CD4-positive, alpha-beta T cell treated with Interleukin-17A for 4 hours (primary cell): ENCODE measurements at places on chromosomes 4 and X.

DNA sequence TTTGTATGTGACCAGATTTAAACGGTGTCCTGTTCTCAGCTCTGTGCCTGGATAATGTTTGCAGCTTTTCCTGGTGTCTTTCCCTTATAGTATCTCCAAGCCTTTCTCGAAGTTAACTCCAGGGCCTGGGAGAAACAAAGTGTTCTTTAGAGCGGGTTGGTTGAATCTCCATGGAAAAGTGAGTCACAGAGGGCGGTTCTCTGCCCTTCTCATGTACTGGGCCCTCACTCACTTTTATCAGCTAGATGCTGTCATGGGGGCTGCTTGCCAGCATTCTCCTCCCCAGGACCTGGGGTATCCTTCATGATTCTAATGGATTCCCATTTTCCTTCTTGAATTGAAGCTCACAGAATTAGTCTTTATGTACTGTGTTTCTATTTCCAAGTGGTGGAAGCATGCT lies 46.1 kb upstream of the MAGEC2 start:
- no peak for DNase-seq

- DNase-seq = no peak
Measured at GRCh38 chrX:40022421-40022820, 75.3 kb downstream of the BCOR start.

DNA sequence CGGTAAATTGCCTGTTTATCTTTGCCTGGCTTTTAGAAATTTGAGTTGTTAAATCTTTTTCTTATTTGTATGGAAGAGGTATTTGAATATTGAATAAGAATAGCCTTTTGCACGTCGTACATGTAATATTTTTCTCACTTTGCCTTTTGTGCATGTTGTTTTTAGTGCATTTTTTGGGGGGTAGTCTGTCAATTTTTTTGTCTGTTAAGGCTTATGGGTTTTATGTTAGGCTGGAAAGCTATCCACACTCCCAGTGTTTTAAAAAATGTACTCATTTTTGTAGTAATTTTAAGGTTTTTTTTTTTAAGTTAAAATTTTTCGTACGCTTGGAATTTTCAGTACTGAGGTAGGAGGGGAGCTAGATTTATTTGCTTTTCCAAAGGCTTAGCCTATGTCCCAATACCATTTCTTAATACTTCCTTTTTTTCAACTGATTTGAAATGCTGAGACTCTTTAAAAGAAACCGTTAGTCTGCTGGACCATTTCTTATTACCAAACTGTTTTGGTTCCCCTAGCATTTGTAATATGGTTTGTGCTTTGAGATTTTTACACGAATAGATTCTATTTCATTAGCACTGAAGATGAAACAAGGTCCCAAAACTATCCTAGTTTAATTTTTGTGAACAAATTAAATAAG lies 1.3 kb downstream of the HERC5 start:
- DNase-seq = no peak

DNA sequence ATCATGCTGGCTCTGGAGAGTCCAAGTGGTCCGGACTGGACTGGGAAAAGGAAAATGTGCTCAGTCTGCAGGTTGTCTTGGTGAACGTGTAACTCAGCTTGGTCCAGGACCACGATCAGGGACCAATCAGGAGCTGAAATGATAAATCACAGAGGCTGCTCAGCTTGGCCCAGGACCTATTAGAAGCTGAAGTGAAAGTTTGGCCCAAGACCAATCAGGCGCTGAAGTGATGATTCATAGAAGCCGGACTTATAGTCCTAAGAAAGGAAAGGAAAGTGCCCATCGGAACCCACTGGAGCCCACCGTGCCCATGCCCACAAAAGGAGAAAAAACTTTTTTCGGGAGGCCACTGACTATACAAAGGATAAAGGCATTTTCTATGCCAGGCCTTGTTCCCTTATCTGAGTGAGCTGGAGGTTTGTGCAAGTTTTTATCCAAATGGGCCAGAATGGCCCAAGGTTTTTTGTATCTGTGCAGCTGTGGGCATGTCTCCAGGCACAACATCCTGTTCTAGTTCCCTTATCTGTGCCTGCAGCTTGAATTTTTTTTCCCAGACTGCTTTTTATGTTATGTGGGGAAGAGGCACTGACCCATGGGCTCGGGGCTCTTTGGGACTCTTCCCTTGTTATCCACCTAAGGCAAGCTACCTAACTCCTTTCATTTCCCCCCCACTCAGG lies 194.4 kb downstream of the FAM133A start:
- DNase-seq = no peak

DNA sequence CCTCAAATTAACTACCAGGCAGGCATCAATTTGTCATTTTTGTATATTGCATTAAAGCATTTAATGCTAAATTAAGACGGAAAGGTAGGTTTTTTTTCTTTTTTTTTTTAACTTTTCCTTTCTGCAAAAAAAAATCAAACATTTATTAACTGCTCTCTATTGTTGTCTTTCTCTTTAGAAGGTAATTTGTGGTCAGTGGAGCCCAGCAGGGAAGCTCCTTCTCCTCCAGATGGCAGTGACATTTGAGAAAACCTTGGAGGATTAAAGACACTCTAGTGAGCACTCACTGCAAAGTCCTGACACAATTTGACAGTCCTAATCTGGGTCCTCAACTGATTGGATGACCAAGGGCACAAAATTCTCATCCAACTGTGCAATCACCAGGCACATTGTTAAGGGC lies 102.4 kb downstream of the SLIT2 start:
- no peak for DNase-seq
